Mesangial cell (primary cell): ENCODE measurements at places on chromosomes 5 and 9. TPM values are rescaled to one million over a fixed set of nuclear protein-coding genes. Genes with fewer than 3 reads are reported as not detected.

Gene TMEM215
- total RNA-seq, result not detected in 2 replicates

Gene OR1K1
- not detected in 2 replicates for total RNA-seq

Gene ZNF300
- total RNA-seq, result 3.7 and 4.1 TPM in 2 replicates

Gene NXNL2
- 1.8 and 11.8 TPM in 2 replicates for total RNA-seq

Gene NUTM2G
- not detected in 2 replicates for total RNA-seq

Gene CDH6
- total RNA-seq, result 137 and 474 TPM in 2 replicates

Gene OR1J2
- not detected in 2 replicates for total RNA-seq

Gene PCDHB2
- 0.49 and 0.76 TPM in 2 replicates for total RNA-seq

Gene GNA14
- total RNA-seq, result 0.49 and 0.51 TPM in 2 replicates

Gene CDH18
- total RNA-seq, result 0.25 TPM in 1 of 2 replicates, not detected in the other

Gene ZNF879
- total RNA-seq, result 0.49 and 2.4 TPM in 2 replicates

Gene LCNL1
- 2.5 TPM in 1 of 2 replicates, not detected in the other for total RNA-seq

Gene SHOC1
- total RNA-seq, result not detected in 2 replicates

Gene ECM2
- total RNA-seq, result 0.13 and 0.16 TPM in 2 replicates

Gene GABRA1
- total RNA-seq, result not detected in 2 replicates

Gene SPATA31D4
- not detected in 2 replicates for total RNA-seq
